Aorta (tissue), 5 donors: ENCODE measurements at places on chromosomes 3 and 15. TPM values are rescaled to one million over a fixed set of nuclear protein-coding genes. Genes with fewer than 3 reads are reported as not detected.

Gene CKMT1A
- total RNA-seq, result not detected

Gene GABRR3
- total RNA-seq, result not detected

Gene HESX1
- 1.9 TPM for total RNA-seq

Gene EXD1
- total RNA-seq, result not detected

Gene ACKR4
- total RNA-seq, result 15.5 TPM

Gene TM6SF1
- 7.9 TPM for total RNA-seq

Gene LIPC
- 0.93 TPM for total RNA-seq
